Testis (tissue), 5 donors: ENCODE measurements at places on chromosomes 11 and 22. TPM values are rescaled to one million over a fixed set of nuclear protein-coding genes. Genes with fewer than 3 reads are reported as not detected.

- DNase-seq = no peak
These were observed 50.4 kb upstream of the C11orf87 start for GRCh38 chr11:109371444-109372176.

DNA sequence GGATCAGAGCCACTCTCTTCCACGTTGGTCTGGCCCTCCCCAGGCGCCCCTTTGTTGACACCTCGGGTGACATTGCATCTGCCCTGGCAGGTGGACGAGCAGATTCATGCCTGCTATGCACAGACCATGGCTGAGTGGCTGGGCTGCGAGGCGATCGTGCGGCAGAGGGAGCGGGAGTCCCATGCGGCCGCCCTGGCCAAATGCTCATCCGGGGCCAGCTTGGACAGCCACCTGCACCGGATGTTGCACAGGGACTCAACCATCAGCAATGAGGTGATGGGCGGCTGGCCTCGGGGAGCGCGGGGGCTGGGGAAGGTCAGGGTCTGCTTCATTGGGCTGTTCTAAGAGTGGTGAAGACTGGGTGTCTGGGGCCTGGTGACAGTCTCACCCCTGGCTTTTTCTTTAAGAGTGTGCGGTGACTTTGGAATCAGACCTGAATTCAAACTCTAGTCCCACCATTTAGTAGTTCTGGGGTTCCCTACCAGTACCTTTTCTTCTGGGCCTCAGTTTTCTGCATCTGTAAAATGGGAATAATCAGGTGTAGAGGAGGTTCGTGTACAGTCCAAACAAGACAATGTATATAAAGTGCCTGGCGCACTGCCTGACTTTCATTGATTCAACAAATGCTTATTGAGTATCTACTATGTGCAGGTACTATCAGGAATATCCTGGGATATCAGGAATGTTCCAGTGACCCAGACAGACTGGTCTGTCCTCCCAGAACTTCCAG, 53.0 kb downstream of the LHFPL7 start:
- DNase-seq = no peak

GRCh38 chr11:18771266-18772035, 20.1 kb downstream of the PTPN5 start:
- no peak for DNase-seq

SLN gene
- not detected for total RNA-seq

GGTLC2 gene
- total RNA-seq = 2.8 TPM

DNA sequence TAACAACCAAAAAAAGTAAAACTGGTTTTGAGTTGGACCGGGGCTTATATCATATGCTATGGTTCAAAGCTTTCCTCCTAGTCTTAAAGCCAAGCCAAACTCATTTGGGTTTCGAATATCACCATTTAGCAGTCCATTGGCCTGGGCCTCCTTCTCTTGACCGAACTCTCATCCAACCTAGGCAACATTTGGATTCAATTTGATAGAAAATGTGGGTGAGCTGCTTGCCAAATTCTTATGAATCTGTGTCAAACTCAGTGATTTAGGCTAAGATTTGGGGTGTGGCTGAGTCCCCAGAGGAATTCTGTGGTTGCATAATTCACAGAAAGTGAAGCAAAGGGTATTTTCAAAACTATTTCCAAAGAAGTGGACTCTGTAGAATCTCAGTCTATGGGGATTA, 83.7 kb downstream of the BLID start:
- DNase-seq = peak; percentile 32

- DNase-seq = peak; percentile 85
These were observed 5.0 kb downstream of the SCN2B start for GRCh38 chr11:118171269-118172062.

DNA sequence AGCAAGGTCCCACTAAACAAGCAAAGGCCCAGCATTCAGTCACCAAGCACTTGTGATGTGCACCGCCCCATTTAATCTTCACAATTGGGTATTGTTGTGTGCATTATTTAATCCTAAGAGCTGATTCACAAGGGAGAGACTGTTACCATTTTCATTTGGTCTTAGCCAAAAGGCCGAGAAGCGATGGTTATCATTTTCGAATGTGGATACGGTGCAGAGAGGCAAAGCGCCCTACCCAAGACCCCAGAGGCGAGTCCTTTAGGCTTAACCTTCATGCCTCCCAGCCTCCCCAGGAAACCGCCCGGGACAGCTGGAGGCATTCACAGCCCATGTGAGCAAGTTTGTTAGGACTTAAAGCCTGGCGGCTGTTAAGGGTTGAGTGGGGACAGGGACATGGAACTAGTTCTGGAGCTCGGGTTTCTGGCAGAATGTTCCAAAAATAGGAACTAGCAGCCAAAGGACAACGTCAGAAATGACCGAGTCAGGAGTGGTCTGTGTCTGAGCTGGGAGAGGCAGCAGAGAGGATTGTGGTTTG, 13.0 kb upstream of the UPK3A start:
- peak; percentile 65 for DNase-seq

DNA sequence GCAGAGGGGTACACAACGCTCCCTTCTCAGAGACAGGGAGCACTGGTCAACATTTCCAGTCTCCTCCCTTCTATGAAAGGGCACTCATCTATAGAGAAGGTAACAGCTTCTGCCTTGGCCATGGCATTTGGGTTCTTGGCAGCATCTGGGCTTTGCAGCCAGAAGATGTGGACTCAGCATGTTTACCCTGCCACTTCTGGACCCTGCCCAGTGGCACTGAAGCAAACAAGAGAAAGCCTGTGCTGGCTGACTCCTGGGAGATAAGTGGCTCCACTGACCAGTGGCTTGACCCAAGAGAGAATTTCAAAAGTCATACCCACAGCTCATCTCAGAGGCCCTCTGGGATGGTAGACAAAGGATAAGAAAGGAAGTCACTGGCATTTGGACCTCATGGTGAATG, 8.0 kb downstream of the CSNK2A3 start:
- no peak for DNase-seq

DTX4 gene
- 4.5 TPM for total RNA-seq
